ENCODE measurements at places on chromosomes 5 and 9.

DNA sequence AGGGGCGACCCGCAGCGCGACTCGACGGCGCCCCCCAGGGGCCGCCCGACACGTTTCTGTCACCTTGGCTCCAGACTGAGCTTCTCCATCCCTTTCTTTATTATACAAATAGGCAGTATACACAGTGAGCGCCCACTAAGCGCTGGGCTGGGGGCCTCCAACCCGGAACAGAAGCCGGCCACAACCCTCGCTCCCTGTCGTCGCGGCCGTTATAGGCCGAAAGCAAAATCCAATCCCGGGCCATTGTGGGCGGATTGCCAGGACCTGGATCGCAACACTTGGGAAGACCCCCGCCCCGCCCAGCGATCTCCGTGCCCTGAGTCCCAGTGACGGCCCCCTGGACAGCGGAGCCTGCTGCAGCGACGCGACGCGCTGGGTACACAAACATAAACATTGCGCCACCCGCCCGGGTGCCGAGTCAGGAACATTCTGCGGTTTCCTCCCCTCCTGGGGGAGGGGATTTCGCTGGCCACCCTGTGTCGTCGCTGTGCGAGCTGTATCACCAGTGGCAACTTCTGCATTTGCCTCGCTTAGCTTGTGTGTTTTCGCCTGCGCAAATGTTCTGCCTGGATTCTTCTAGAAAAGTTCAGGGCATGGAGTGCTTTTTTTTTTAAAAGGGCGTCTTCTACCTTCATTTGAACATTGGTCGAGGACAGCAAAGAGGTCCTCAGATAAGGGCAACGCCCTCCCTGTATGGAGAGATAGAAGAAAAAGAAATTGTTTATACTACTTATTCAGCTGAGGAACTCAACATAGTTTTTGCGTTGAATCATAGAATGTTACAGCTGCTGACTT lies 1.3 kb upstream of the DUSP1 start:
- DNase-seq: peak; percentile 87

- DNase-seq: peak; percentile 50
Observed at GRCh38 chr9:20683351-20684034, 566 bp upstream of the FOCAD start.

GRCh38 chr5:67165526-67166459 lies 30.8 kb downstream of the CD180 start:
- DNase-seq: peak; percentile 85

DNA sequence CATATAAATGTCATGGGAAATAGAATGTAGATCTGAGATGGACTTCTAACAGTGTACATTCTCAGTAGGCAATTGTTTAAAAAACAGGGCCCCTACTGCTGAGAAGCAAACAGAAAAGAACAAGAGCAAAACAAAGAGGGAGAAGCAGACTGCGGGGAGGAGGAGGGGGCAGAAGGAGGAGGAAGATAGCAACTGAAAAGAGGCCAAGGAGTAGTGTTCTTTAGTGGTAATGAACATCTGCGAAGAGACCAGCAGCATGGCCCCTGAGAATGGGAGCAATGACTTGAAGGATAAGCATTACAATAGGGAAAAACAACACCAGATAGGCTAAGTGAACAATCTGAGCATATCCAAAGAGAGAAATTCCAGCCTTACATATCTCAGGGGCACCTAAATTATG lies 36.8 kb downstream of the HAPLN1 start:
- no peak for DNase-seq

DNA sequence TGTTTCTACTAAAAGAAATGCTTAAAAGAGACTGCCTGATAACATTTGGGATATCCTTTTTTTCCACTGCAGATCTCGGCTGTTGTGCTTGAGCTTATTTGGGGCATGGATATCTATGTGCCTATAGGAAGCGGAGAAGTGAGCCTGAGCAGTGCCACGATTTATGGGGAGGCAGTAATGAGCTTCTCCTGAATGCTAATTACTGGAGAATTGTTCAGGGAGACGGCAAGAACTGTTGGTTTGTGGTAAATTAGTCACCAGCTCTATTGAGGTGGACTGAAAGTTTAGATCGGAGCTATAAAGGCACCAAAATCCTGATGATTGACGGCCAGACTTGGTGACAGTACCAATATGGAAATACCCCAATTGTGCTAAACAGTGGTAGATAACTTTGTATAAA lies 186.5 kb downstream of the ARHGEF28 start:
- no peak for DNase-seq

GRCh38 chr5:76896196-76896595 lies 46.4 kb downstream of the S100Z start:
- no peak for DNase-seq

DNA sequence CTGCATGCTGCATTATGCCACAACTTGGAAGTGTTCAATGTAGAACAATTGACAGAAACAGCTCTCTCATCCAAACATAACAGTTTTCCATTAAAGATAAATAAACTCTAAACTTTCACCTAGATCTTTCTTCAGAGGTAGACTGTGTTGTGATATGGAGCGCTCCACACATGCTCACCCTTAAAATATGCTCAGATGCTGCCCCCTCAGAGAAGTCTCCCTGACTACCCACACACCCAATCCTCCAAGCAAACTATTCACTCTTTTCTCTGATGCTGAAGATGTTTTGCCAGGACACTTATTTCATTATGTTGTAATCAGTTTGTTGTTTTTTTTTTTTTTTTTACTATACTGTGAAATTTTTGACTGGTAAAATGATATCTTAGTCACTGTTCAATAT lies 206.6 kb upstream of the RASA1 start:
- DNase-seq: no peak

DNA sequence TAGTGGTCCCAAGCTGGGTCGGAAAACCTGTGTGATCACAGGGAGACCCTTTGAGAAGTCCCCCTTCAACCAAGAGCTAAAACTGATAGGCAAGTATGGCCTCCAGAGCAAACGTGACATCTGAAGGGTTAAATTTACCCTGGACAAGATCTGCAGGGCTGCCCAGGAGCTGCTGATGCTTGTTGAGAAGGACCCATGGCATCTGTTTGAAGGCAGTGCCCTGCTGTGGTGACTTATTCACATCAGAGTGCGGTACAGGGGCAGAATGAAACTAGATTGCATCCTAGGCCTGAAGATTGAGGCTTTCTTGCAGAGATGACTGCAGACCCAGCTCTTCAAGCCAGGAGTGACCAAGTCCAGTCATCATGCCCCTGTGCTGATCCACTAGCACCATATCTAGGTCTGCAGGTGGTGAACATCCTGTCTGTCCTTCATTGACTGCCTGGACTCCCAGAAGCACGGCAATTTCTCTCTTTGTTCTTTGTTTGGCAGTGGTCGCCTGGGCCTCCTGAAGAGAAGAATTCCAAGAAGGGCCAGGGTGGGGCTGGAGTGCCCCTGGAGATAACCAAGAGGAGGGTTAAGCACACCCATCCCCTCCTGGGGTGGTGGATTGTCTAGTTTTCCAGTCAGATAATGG lies 25.7 kb upstream of the CHD1 start:
- no peak for DNase-seq

GRCh38 chr9:18516965-18517364 lies 43.0 kb downstream of the ADAMTSL1 start:
- DNase-seq: no peak

DNA sequence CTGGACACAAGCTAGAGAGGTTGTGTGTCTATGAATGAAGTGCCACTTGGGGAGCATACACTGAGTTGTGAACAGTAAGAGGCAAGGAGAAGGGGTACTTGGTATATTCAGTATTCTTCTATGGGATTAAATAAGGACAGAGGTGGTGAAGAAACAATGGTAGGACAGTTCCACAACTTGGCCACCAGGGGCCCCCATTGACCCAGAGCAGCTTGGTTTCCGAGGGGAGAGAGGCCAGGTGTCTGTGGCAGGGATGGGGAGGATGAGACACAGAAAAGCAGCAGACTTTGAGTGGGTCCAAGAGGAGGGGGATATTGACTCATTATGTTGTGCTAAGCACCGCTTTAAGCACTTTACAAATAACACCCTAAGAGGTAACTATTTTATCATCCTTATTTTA lies 220.6 kb downstream of the MELK start:
- DNase-seq: no peak

DNA sequence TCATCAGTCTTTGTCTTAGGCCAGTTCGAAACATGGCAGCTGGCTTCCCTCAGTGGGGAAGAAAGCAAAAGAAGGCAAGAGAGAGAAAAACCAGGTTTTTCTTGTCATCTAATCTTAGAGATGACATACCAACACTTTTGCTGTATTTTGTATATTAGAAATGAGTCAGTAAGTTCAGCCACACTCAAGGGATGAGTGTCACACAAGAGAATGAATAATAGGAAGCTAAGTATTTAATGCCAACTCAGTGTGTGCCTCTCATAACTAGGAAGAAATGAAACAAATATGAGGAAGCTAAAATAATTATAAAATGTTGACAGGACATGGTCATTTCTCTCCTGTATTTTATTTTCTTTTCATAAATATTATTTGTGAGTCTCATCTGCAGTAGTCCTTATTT lies 65.3 kb downstream of the CDH12 start:
- no peak for DNase-seq

GRCh38 chr5:115389799-115390382 lies 93.4 kb upstream of the CCDC112 start:
- DNase-seq: no peak

DNA sequence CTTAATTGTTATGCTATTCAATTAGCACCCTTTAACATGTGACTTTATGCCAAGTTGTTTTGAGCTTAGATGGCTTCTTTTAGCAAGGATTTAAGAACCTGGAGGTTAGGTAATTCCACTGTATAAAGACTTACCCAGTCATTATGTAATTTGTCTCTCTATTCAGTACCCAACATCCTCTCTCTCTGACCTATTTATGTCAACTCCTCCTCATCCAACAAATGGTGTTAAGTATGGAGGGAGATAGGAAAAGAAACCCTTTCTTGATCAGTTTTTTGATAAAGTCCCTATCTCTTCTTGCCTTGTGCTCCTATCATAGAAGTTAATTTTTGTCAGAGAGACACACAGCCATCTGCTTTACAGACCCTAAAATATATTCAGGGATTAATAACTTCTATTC lies 181.2 kb upstream of the GPR151 start:
- DNase-seq: no peak

GRCh38 chr5:116557669-116558271 lies 16.9 kb downstream of the SEMA6A start:
- DNase-seq: no peak

GRCh38 chr5:21856987-21857386 lies 996.2 kb downstream of the CDH12 start:
- DNase-seq: no peak

- no peak for DNase-seq
Observed at GRCh38 chr9:122291458-122291857, 26.8 kb downstream of the MRRF start.

- DNase-seq: no peak
Observed at GRCh38 chr9:105475302-105475701, 27.5 kb downstream of the FSD1L start.

GRCh38 chr9:15205632-15206420 lies 101.2 kb downstream of the TTC39B start:
- DNase-seq: no peak

DNA sequence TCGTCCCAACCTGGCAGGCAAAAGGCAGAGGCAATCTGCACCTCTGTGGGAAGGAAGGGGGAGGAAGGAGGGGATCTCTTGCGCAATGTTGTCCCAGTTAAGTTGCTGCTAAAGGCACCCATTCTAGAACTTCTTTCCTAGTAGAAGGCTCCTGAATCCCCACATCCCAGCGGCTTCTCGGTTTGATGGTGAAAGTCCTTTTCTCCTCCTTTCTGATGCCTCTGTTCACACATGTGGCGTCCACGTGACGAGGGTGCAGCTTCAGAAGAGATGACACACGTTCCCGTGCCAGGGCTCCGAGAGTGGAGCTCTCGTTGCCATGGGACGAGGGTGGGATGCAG lies 96.9 kb upstream of the FCN2 start:
- no peak for DNase-seq

GRCh38 chr9:122239722-122240121 lies 11.0 kb upstream of the LHX6 start:
- DNase-seq: no peak

- no peak for DNase-seq
Observed at GRCh38 chr5:72007336-72008111, 99.8 kb upstream of the MAP1B start.

DNA sequence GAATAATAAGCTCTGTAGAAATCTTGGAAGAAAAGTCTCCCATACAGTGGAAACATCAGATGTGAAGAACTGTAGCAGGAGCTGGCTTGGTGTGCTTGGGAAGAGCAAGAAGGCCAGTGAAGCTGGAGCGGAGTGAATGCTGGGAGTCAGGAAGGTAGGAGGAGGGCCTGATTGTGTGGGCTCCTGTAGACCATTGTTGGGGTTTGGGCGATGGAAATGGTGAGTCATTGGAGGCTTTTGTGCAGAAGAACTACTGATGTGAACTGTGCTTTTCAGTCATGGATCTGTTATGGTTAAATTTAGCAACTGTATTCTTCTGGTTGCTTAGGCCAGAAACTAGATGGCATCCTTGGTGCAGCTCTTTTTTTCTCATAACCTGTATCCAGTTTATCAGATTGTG lies 2.3 kb downstream of the ICE1 start:
- no peak for DNase-seq

DNA sequence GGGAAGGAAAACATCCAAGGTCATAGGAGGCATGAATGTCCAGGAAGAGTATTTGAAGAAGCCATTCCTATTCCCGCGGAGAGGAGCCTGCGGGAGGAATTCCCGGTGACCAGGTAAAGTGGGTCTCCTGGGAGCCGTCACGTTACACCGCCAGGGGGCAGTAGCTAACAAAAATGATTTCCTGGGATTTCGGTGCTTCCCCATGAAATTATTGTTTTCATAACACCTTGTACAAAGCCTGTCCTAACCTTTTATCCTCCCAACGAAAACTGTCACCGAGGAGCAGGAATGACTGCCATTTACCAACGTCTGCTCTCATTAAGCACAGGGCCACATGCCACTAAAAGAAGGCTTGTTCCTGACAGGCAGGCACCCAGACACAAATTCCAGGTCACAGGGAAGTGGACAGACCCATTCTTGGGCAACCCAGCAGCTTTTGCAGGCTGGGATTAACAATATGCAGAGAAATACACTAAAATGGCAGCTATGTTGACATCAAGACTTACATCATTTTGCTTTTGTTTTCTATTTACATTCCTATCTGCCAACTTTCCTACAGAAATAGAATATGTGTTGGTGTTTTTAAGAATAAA lies 41.2 kb upstream of the CTSL start:
- DNase-seq: peak; percentile 50

DNA sequence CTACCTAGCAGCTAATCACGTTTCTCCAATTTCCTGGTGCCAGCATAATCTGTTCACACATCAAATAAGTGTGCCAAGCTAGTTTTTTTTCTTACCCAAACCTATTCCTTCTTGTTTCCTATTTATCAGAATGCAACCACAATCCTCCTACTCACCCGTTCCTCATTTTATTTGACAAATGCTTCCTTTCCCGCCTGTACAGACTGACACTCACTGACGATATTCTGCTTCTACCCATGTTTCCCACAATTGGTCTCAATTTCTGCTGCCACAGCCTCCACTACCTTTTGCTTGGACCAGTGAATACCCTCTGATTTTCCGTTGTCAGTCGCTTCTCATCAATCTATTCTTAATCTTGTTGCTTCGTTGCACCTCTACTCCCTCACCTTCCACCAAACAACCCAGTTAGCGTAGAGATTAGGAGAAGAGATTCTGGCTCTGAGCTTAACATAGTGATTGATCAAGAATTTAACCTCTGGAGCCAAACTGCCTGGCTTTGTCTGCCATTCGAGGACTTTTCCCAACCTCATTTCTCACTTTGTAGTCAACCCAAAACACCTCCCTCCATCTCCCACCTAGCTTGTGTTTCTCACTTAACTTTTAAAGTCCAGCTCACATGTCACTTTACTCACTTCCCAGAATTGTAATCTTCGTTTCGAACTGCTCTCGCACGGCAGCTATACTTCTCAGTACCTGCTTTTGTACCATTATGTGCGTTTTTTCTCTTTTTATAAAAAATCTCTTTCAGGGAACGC lies 729 bp upstream of the TMEM38B start:
- no peak for DNase-seq
